ENCODE measurements at places on chromosomes 12 and 14.

DNA sequence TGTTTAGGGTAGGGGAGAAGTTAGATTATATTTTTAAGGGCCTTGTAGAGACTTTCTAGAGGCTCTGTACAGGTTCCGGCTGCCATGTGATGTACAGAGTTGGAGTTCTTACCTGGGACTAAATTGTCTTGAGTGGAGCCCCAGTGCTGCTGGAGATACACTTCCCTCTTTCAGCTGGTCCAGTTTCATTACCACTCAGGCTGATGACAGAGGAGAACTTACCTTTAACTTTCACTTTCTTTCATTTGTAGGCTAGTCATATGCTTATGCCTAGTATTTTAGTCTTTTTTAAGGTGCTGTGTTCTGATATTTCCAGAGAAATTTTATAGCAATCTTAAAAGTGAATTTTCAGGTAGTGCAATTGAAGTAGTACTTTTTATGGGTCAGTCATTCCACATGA is 117.3 kb downstream of the ERC1 start:
- no peak for DNase-seq

DNA sequence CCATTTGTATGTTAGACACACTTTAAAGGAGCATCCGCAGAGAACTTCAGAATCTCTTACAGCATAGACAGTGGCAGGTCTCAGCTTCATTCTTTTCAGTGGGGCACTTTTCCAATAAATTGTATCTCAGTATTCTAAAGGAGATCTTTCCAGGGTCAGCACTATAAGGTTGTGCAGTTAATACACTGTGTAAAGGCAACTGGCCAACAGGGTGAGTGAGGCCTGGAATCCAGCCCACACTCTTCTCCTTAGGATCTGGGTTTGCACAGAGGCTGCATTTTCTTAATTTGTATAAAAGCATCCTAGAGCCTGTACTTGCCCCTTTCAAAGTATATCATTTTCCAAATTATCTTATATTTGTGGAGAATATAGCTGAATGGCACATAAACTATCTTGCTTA is 94.2 kb downstream of the MYF5 start:
- no peak for DNase-seq

- DNase-seq: no peak
Measured at GRCh38 chr14:102421411-102422057, 58.8 kb downstream of the TECPR2 start.

DNA sequence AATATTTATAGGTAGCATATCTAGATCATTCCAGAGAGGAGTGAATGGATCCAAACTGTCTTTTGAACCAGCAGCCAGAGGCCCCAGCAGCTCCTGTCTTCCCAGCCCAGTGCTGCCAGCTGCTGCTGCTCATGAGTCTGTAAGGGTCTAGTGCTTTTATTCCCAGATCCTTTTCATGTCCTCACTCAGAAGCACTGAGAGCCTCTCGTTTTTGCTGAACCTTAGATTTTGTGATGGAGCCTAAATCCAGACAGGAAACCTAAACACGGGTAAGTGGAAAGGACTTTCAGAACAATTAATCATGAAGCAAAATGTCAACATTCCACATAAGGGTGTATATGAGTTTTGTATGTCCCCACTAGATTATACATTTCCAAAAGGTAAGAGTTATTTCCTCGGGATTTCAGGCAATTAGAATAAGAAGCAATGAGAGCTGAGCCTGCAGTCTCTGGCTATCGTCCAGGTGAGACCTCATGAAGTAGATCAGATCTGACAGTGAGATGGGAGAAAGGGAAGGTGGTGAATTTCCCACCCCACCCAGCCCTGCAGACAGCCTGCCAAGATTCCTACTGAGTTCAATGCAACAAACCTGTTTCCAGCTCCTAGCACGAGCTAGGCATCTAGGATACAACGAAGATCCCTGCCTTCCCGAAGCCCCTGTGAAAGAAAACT is 84.4 kb downstream of the NINJ2 start:
- DNase-seq: no peak

DNA sequence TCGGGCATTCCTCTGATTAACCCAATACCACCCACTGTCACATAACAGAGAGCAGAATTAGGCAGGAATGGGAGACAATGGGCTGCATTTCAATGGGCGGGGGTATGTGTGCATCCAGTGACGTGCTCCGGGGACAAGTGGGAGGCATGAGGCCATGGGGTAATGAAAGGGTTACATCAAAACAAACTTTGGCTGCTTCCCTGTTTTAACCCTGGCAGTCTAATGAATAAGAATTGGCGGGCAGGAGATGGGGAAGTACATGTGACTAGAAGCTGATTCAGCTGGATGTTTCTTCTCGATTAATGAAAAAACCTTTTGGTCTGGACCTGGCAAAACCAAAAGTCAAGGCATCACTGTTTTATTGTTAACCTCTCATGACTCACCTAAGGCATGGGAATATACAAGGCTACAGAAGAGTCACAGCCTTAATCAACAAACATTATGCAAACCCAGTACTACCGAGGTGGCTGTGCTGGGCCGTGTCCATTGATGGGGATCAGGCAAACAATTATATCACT is 44.2 kb downstream of the SOCS2 start:
- DNase-seq: no peak

DNA sequence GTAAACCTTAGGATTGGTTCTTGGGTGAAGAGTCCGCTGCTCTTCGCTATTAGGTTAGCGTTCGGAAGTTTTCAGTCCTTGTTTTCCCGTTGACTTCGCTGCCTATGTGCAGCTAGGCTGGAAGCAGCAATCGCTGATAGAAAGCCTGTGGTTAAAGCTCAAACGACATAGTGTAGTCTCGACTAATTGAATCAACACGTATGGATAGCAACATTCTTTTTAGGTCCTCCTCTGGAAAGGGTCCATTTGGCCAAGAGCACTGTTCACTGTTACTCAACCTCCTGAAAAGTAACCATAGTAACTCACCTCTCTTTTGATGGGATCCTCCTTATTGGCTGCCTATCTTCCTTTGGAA is 355.5 kb downstream of the SNAPC1 start:
- no peak for DNase-seq

GRCh38 chr14:70888681-70889175 is 18.5 kb upstream of the PCNX1 start:
- no peak for DNase-seq

- DNase-seq: no peak
Measured at GRCh38 chr12:110627500-110628195, 13.7 kb downstream of the TCTN1 start.

DNA sequence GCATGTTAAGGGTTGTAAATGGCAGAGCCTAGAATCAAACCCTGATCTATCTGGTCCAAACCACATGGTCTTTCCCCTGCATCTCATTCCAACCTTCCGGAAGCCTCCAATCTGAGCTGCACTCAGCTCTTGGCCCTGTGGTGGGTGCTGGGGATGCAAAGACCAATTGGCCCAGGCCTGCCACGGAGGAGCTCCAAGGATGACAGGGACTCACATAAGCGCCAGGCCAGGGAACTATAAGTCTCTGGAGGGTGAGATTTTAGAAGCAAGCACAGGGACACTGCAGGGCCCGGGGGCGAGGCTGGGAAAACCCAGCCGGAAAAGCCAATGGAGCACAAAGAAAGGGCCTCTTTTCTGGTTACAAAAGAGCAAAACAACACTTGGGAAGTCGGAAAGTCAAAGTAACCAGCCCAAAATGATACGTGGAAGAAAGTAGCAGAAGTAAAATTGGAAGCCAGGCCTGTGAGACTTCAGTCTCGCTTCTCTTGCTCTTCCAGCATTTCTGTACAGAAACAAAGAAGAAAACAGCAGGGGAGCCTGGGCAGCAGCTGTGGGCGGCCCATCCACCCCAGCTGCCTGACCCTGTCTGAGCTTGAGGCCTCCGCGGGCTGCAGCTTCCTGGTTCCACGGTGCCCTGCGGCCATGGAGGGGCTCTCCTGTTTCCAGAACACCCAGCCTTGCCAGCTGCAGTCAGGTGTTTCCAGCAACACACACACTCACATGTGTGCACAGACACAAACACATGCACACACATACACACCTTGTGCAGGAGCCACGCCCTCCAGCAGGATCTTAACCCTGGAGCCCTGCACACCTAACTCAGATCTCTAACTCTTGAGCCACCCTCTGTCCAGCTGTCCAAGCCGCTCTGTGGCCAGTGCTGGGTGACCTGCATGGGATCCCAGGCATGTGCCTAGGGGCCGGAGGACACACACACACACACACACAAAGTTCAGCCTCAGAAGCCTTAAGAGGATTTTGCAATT is 178.2 kb downstream of the BCL11B start:
- no peak for DNase-seq

- DNase-seq: no peak
Measured at GRCh38 chr12:111850526-111850925, 8.5 kb downstream of the MAPKAPK5 start.

- DNase-seq: no peak
Measured at GRCh38 chr14:56212521-56212920, 94.3 kb downstream of the PELI2 start.

DNA sequence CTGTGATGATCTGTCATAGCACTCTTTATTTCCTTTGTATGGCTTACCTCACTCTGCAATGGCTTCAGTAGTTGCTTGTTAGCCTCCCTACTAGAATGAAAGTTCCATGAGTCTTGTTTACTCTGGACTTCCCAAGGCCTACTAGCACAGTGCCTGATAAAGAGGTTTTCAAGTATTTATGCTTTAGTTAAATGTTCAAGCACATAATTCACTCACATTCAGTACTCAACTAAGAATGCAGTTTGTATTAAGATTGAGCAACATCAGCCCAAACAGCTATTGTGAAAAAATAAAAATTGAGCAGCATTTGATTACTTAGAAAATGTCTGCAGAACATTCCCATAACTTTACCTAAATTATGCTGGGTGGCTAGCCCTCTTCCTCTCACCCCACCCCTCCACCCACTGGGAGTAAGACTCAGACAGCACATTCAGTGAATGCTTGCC is 158.9 kb upstream of the AMIGO2 start:
- DNase-seq: no peak

DNA sequence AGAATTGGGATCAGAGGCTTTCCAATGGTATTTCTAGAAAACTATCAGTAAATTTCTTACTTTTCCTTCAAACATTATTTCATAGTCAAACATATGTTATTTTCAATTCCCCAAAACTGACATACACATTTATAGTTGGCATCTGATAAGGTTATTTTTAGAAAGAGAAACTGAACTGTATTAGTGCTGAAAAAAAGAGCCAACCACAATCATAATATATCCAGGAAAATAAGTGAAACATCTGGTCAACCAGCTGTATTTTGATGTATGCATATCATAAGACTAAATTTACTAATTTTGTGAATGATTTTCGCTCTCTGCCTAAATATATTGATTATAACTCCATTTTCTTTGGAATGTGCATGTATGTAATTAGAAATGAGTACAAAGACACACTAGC is 554.2 kb downstream of the FLRT2 start:
- DNase-seq: no peak

- no peak for DNase-seq
Measured at GRCh38 chr12:47396902-47397663, 308.7 kb downstream of the RPAP3 start.

GRCh38 chr14:65179918-65180724 is 77.8 kb upstream of the MAX start:
- DNase-seq: peak; percentile 51

- DNase-seq: no peak
Measured at GRCh38 chr14:35124127-35124526, 1.8 kb downstream of the PRORP start.

GRCh38 chr12:111557271-111558106 is 41.6 kb downstream of the ATXN2 start:
- no peak for DNase-seq

- DNase-seq: no peak
Measured at GRCh38 chr14:63454436-63454835, 88.7 kb downstream of the PPP2R5E start.

DNA sequence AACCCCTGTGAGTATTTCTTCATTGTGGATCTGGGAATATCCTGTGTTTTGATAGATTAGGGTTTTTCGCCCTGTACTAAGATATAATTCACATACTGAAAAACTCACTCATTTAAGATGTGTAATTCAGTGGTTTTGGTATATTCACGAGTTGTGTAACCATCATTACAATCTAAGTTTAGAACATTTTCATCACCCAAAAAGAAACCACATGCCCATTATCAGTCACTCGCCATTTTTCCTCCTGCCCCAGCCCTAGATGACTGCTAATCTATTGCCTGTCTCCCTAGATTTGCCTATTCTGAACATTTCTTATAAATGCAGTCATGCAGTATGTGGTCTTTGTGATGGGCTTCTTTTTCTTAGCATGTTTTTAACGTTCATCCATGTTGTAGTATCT is 67.9 kb upstream of the ATF1 start:
- no peak for DNase-seq

DNA sequence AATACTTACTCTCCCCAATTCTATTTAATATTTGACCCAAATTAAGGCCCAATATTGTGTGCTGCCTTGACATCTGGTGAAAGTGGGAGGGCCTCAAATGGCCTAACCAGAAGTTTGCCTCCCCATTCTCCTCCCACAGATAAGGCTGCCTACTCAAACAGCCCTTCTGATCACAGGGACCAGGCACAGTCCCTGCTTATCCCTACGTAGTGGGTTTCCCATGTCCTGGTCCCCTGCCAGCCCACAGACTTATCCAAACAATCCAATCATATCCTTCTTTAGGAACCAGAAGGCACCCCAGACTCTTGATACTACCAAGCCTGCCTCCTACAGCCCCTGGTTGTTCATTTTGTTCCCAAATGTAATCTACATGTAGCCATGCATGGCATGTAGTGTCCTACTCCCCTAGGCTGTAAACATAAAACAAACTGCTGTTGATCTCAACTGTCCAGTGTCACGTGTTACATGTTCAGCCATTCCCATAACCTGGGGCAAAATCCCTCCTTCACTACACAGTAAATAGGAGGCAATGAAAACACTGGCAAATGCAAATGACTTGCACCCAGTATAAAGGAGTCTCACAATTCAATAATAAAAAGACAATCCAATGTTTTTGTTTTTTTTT is 49.3 kb downstream of the EEA1 start:
- no peak for DNase-seq

Data from activated T-helper 1 cell treated with anti-CD3 and anti-CD28 coated beads, Interleukin-12 subunit alpha, Interleukin-12 subunit beta, Interleukin-2, Interleukin-4 antibody, amounts not matched to agents 30 ng/mL and 10 ng/mL and 1 ng/mL, durations not matched to agents 14 hours and 24 hours and 36 hours (primary cell).